ENCODE measurements at places on chromosomes 5 and 9.
A peak's percentile ranks its signal among the peaks of the same experiment; 100 is the strongest.

DNA sequence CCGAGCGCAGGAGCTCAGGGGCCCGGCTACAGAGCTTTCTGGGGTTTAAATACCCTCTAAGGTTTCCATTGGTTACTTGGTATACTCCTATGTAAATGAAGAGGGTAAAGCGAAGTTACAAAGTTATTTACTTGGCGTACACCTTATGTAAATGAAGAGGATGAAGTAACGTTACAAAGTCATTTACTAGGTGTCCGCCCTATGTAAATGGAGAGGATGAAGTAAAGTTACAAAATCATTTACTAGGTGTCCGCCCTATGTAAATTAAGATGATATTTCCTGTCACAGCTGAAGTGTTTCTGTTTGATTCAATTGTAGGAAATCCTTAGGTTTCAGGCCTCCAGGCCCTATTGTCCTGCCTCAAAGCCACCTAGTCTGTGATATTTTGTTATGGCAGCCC lies 358.2 kb downstream of the MTRR start:
- H3K36me3 ChIP-seq = no peaks in the 10 kb centered on the region
- DNase-seq = no peak
- no peak overlapping the region for H3K27ac ChIP-seq
- H3K4me1 ChIP-seq = no peaks in the 10 kb centered on the region

DNA sequence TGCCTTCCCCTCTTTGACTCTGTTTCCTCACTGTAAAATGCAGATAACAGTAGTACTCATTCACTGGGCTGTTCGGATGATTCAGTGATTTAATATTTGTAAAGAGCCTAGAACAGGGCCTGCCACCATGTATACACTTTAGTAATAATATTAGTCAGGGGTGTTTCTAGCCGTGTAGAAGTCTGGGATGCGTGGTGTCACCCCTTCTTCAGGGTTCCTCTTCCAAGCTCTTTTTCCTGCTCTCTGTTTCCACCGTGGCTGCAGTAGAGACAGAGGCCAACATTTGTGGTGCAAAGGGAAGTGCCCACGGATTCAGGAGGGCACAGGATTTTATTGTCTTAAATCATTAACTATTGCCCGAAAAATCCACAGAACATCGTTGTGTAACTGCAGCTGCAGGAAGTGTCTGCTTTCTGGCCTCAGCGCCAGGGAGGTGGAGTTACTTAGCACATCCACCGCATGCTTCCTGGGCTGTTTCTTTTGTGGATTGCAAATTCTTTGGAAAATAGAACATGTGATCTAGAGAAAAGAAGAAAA lies 61.7 kb downstream of the TRIO start:
- DNase-seq = peak; percentile 74
- H3K4me3 ChIP-seq = peak overlapping the region; percentile 7
- peak overlapping the region; percentile 48 for H3K27ac ChIP-seq
- H3K27me3 ChIP-seq = no peaks in the 10 kb centered on the region

DNA sequence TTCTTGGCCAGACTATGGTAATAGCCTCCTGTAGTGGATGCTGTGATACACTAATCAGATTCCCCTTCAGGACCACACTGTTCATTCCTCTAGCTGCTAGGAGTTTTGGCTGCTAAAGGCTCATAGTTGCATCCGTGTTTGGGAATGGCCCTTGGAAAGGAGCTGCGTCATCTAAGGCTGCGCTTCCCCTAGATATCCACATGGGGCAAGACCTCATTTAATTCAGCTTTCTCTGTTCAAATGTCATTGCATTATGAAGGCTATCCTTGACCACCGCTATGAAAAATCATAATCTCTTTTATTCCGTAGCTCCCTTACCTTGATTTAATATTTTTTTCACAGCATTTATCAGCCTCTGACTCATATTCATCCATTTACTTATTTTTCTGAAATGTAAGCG lies 258.3 kb upstream of the NR4A3 start:
- no peaks in the 10 kb centered on the region for H3K36me3 ChIP-seq
- no peak overlapping the region for H3K27ac ChIP-seq
- H3K4me3 ChIP-seq = no peak overlapping the region
- DNase-seq = no peak
- H3K27me3 ChIP-seq = no peaks in the 10 kb centered on the region

DNA sequence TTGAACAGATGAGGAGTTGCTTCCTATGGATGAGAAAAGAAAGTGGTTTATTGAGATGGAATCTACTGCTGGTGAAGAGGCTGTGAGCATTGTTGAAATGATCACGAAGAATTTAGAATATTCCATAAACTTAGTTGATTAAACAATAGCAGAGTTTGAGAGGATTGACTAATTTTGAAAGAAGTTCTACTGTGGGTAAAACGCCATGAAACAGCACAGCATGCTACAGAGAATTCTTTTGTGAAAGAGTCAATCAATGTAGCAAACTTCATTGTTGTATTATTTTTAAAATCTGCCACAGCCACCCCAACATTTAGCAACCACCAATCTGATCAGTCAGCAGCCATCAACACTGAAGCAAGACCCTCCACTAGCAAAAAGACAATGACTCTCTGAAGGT lies 309.1 kb downstream of the SPOCK1 start:
- no peaks in the 10 kb centered on the region for H3K36me3 ChIP-seq
- no peak for DNase-seq
- H3K4me1 ChIP-seq = no peaks in the 10 kb centered on the region
- H3K4me3 ChIP-seq = no peak overlapping the region
- H3K27ac ChIP-seq = no peak overlapping the region

DNA sequence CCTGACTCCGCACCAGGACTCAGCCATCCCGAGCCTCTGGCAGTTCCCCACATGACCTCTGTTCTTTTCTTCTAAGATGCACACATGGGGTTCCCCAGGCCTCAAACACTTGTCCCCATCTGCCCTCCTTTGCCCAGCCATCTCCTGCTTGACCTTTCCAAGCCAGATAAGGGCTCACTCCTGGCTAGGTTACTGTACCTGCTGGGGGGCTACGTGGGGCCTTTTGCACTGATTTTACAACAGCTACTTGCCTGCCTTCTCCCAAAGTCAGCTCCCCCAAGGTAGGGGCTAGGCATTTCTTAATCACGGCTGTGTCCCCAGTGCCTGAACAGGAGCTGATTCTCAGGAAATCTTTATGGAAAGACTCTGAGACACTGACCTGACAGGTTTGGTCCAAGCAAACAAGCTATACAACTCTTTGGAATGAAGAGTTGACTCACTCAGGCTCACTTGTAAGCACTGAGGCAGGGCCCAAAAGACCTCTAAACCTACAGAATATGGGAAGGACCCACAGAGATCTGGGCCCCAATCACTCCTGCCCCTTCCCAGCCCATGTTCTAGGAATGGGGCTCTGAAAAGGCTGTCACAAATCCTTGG lies 2.5 kb downstream of the MACROH2A1 start:
- H3K36me3 ChIP-seq = no peaks in the 10 kb centered on the region
- H3K4me3 ChIP-seq = peak overlapping the region; percentile 1
- H3K27me3 ChIP-seq = no peaks in the 10 kb centered on the region
- H3K4me1 ChIP-seq = peaks cover 63% of the 10 kb centered on the region

DNA sequence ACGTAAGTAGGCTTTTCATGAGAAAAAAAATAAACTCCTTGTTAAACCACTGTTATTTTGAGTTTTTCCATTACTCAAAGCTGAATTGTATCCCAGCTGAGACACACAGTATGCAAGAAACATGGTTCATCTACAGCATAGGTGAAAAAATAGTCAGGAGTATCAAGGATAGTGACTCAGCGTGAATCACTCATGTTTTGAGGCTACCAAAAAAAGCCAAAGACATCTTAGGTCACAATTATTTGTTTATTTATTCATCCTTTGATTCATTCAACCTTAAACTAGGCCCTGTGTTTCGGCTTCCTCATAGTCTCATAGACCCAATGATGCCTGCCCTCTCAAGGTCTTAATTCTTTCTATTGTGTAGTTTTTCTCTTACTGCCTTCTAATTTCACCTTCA lies 32.9 kb upstream of the STX17 start:
- peaks cover 3% of the 10 kb centered on the region for H3K27me3 ChIP-seq
- no peaks in the 10 kb centered on the region for H3K4me1 ChIP-seq
- no peak overlapping the region for H3K4me3 ChIP-seq
- DNase-seq = no peak
- no peaks in the 10 kb centered on the region for H3K36me3 ChIP-seq
- no peak overlapping the region for H3K27ac ChIP-seq

GRCh38 chr5:1808439-1808838 lies 7.2 kb downstream of the NDUFS6 start:
- H3K36me3 ChIP-seq = peaks cover 89% of the 10 kb centered on the region
- H3K4me1 ChIP-seq = no peaks in the 10 kb centered on the region
- H3K4me3 ChIP-seq = no peak overlapping the region
- no peak for DNase-seq

DNA sequence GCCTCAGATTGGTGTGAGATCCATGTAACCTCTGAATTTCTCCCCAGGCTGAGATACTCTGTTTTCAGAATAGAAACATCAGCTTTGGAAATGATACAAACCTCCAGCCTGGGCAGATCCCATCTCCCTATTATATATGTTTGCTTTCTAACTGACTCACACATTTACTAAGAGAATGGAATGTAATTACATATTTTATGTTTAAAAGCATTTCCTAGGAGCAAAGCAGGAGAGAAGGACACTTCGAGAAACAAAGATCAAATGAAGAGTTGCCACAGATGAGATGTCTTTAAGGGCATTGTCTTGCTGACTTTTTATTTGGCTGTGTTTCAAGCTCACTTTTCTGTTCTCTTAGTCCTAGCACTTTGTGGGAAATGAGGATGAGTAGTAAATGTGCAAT lies 96.3 kb downstream of the CDH18 start:
- DNase-seq = no peak
- H3K36me3 ChIP-seq = no peaks in the 10 kb centered on the region
- H3K27ac ChIP-seq = no peak overlapping the region
- H3K27me3 ChIP-seq = no peaks in the 10 kb centered on the region

- H3K27ac ChIP-seq = no peak overlapping the region
- no peaks in the 10 kb centered on the region for H3K27me3 ChIP-seq
- peaks cover 4% of the 10 kb centered on the region for H3K4me1 ChIP-seq
- no peak for DNase-seq
These were observed 185.6 kb downstream of the EFNA5 start for GRCh38 chr5:107485184-107485583.

DNA sequence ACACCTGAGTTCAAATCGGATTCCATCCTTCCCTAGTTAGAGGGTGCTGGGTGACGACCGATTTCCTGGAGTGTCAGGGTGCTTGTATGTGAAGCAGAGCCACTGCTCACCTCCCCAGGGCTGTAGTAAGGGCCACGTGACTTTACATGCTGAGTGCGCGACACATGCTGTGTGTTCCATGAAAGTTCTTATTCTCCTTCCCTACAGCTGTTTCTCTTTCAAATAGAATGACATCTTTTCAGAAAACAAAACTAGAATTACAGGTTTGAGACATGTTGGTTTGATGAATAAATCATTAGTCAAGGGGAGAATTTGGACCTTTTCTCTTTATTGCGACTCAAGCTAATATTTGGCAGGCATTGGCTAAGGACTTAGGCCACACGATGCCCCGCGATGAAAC lies 113.1 kb downstream of the JMY start:
- H3K27ac ChIP-seq = no peak overlapping the region
- H3K36me3 ChIP-seq = no peaks in the 10 kb centered on the region
- no peaks in the 10 kb centered on the region for H3K4me1 ChIP-seq
- no peaks in the 10 kb centered on the region for H3K27me3 ChIP-seq

DNA sequence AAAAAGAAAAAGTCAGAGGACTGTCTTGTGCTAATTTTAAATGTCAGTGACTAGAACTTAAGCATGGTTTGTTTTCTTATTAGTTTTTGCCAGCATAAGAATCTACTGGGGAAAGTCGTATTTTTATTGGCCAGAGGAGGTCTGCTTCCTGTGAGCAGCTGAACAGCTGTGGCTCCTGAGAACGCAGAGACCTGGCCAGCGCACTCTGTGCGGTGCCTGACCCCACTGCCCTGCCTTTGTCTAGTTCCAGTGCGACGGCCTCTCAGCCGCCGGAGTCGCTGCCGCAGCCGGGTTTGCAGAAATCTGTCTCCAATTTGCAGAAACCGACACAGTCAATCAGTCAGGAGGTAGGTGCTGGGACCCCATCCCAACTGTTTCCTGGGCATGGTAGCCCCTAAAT lies 42.5 kb downstream of the PRRC2B start:
- H3K27ac ChIP-seq = no peak overlapping the region
- peaks cover 94% of the 10 kb centered on the region for H3K36me3 ChIP-seq
- no peak for DNase-seq
- no peaks in the 10 kb centered on the region for H3K27me3 ChIP-seq

GRCh38 chr5:43573058-43573457 lies 16.2 kb upstream of the PAIP1 start:
- peak overlapping the region; percentile 2 for H3K27ac ChIP-seq
- H3K36me3 ChIP-seq = no peaks in the 10 kb centered on the region
- H3K4me1 ChIP-seq = peaks cover 8% of the 10 kb centered on the region
- no peaks in the 10 kb centered on the region for H3K27me3 ChIP-seq

DNA sequence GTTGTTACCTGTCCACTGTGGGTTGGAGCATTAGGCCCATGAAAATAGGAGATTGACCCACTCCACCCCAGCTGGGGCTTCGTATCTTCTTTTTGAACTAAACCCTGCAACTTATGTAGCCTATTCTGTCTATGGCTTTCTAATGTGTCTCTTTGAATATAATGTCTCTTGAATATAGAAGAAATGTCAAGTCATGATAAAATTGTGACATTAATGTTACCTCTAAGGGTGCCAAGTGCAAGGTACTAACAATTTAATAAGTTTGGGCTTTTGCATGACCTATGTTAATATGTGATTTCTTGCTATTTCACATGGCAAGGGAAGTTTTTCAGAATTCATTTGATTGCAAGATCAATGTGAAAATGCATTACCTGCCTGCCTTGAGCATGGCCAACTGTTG lies 40.4 kb upstream of the PUM3 start:
- no peaks in the 10 kb centered on the region for H3K4me1 ChIP-seq
- H3K27ac ChIP-seq = no peak overlapping the region
- H3K4me3 ChIP-seq = no peak overlapping the region
- no peaks in the 10 kb centered on the region for H3K27me3 ChIP-seq
- no peak for DNase-seq

GRCh38 chr9:88533951-88534455 lies 975 bp upstream of the NXNL2 start:
- peak; percentile 73 for DNase-seq
- peak overlapping the region; percentile 55 for H3K27ac ChIP-seq

DNA sequence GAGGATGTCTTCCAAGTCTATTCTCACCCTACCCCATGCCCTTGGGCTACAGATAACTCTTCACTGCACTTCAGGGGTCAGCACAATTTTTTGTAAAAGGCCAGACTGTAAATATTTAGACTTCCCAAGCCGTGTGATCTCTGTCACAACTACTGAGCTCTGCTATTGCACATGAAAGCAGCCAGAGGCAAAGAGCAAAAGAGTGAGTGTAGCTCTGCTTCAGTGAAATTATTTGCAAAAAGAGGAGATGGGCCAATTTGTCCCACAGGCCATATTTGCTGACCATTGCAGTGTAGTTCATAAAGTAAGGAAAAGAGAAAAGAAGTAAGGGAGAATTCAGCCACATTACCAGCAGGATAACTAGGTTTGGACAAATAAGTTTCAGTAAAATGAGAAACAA lies 7.0 kb upstream of the MOCS2 start:
- H3K4me3 ChIP-seq = no peak overlapping the region
- no peaks in the 10 kb centered on the region for H3K36me3 ChIP-seq
- DNase-seq = no peak
- no peak overlapping the region for H3K27ac ChIP-seq
- H3K27me3 ChIP-seq = no peaks in the 10 kb centered on the region

All from upper lobe of right lung (tissue), 1 donor.